ENCODE measurements at places on chromosomes 1 and 21. TPM values are rescaled to one million over a fixed set of nuclear protein-coding genes. Genes with fewer than 3 reads are reported as not detected.

AXDND1 gene
- 1.1 TPM for total RNA-seq

- no peak for DNase-seq
Observed at GRCh38 chr1:101567582-101568189, 330.9 kb downstream of the S1PR1 start.

DNA sequence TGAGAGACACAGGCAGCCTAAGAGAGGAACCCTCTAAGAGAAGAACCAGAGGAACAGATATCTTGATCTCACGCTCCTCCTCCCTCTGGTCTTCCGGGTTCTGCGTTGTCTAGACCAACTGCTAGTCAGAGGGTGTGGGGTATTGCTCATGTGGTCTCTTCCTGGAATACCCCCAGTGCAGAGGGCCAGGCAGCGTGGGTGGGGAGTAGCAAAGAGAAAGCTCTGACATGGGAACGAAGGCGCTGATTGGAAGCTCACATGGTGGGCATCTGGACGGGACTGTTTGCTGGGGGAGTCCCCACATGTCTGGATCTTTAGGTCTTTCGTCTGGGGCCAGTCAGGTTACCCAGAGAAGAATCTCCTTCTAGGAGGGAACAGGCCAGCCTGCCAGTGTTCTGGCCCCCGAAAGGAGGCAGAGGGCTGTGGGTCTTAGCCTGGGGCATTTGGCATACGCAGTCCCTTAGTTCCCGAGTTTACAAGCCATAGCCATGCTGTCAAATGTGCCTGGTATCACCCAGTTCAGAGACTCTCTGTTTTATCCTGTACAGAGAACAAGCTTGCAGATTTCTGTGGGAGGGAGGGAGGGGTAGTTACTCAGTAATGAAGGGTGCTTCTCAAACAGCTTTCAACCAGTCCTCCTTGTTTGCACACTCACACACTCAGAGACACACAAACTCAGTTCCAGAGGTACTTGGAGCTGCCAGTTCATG is 18.3 kb upstream of the IL6R start:
- no peak for DNase-seq

DNA sequence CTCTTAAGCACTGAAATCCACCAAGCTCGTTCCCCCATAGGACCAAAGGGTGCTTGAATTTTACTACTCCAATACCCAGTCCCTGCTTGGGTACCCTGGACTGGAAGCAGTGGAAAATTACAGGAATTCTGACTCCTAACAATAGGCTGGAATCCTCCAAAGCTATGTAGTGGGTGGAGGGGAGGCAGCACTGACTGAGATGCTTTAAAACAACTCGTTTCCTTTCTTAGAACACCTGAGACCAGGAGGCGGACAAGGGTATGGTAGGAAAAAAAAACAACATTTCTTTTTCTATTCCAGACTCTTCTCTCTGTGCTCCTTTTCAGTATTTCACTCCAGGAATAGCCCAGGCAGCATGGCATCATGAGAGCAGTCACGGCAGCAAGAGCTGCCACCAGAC is 2.3 kb downstream of the PEF1 start:
- no peak for DNase-seq

DNA sequence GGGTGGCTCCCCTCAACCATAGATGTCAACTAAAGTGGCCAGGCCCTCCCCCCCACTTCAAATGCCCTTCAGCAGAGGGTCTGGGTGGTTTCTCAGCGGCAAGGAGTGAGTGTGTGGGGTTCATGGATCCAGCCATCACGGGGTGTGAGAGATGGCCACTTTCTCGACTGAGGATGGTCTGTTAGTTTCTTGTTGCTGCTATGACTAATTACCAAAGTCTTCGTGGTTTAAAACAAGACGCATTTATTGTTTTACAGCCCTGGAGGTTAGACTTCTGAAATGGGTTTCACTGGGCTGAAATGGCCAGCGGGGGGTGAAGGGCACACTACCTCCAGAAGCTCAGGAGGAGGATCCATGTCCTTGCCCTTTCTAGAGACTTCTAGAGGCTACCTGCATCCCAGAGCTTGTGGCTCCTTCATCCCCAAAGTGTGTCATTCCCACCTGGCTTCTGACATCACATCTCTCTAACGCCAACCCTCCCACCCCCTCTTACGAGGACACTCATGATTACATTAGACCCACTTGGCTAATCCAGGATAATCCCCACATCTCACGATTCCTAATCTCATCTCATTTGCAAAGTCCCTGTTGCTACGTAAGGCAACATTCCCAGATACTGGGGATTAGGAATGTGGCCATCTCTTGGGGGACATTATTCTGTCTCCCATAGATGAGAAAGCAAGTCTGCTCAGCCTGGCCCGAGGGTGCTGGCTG is 53.0 kb downstream of the EPHB2 start:
- DNase-seq, result no peak

- no peak for DNase-seq
Observed at GRCh38 chr1:60245324-60245723, 171.8 kb upstream of the C1orf87 start.
